ENCODE measurements at places on chromosomes 6 and 20.
A peak's percentile ranks its signal among the peaks of the same experiment; 100 is the strongest.

- no peak for DNase-seq
These were observed 105.3 kb downstream of the FOXF2 start for GRCh38 chr6:1494671-1495070.

- DNase-seq = no peak
These were observed 241.4 kb downstream of the DOK5 start for GRCh38 chr20:54716790-54717189.

DNA sequence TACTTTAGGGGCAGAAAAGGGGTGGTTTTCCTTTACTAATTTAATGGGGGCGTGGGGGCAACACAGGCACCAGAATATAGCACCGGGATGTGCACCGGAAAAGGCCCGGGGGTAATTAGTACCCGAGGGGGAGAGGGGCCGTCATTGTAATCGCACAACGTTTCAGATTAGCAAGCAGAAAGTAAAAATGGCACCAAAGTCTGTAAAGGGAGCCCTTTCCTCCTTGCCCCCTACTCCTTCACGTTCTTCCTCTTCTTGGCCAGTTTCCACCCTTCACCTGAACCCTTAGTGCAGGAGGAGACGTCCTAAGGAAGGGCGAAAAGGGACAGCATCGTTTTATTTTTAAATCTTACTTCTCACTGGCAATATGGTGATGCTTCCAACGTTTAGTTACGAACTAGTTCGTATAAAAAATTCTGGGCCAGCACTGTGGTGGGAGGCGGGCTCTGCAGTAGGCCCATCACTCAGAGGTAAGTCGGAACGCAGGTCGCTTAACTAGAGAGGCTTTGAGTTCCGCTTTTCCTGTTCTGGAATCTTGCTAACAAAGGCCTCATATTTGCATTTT lies 742 bp upstream of the CEP85L start:
- DNase-seq = no peak

DNA sequence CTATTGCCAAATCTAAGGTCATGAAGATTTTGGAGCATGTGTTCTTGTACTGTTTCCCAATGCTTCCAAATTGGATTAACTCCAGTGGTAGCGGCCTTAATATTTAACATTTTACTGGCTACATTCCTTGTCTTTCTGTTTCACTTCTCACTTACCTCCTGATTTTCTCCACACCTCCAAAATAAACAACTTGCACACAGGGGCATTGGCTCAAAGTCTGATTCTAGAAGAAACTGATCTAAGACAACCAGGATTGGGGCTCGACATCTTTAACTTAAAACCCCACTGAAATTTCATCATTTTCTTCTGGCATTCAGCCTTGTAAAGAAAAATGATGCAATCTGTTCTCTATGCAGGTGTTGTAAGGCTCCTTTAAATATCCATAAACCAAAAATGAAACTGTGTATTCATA lies 557.9 kb upstream of the ID4 start:
- no peak for DNase-seq

DNA sequence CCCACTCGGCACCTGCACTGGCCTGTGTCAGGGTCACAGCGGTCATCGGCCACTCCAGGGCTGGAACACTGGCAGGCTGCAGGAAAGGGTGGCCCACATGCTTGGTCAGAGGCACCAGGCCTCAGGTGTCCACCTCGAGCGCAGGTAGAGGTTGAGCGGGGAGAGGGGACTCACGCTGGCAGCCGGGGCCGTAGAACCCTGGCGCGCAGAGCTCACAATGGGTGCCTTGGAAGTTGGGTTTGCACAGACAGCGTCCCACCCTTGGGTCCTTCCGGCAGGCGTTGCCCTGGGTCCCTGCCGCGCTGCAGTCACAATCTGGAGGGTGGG lies 28.9 kb downstream of the LAMA5 start:
- no peak for DNase-seq

DNA sequence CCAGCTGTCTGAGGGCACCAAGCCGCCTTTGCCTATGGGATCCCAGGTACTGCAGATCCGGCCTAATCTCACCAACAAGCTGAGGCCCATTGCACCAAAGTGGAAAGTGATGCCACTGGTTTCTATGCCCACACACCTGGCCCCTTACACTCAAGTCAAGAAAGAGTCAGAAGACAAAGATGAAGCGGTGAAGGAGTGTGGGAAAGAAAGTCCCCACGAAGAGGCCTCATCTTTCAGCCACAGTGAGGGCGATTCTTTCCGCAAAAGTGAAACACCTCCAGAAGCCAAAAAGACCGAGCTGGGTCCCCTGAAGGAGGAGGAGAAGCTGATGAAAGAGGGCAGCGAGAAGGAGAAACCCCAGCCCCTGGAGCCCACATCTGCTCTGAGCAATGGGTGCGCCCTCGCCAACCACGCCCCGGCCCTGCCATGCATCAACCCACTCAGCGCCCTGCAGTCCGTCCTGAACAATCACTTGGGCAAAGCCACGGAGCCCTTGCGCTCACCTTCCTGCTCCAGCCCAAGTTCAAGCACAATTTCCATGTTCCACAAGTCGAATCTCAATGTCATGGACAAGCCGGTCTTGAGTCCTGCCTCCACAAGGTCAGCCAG lies 283.0 kb downstream of the TSHZ2 start:
- no peak for DNase-seq

DNA sequence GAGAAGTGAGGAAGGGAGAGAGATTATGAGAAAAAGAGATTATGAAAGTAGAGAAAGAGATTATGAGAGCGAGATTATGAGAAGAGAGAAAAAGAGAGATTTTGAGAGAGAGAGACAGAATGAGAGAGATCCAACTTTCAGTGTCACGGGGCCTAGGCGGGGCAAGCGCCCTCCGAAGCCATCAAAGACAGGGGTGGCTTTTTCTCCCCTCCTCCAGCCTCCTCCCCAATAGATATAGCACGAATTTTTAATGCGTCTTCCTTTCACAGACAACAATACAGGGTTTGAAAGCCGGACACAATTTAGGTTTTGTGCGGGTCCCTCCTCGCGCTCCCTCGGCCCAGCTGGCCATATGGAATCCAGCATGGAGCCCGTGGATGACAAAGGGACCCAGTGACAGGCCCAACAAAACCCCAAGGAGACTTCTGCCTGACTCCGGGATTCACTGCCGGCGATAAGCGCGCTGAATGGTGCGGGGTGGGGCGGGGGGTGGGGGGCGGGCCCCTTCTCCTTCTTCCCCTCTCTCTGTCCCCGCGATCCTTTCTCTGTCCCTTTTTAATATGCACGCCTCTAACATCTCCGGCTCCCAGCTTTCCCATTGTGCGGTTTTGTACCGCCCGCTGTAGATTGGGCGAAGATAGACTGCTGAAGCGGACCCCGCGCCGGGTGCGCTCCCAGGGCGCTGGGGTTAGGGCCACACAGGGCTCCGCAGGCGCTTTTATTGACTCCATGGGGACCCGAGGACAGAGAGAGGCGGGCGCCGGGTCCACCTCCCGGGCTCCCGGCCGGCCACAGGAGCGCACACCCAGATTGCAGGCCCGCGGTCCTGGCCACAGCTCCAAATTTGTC lies 5.4 kb downstream of the NKX2-2 start:
- DNase-seq = no peak

DNA sequence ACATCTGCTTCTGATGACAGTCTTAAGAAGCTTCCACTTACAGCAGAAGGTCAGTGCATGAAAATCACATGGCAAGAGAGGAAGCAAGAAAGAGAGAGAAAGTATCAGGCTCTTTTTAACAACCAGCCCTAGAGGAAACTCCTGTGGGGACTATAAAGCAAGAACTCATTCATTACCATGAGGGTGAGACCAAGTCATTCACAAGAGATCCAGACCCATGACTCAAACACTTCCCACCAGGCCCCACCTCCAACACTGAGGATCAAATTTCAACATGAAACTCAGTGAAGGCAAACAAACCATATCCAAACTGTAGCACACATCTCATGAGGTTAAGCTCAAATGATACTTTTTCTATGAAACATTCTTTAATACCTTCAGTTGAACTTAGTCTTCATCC lies 643.2 kb upstream of the SYNCRIP start:
- no peak for DNase-seq

DNA sequence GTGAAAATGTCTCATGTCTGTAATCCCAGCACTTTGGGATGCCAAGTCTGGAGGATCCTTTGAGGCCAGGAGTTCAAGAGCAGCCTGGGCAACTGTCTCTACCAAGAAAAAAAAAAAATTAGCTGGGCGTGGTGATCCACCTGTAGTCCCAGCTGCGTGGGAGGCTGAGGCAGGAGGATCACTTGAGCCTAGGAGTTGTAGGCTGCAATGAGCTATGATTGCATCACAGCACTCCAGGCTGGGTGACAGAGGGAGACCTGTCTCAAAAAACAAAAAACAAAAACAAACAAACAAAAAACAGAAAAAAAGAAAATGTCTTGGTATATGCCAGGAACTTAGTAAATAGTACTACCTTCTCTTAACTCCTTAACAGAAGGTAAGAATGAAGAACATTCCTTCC lies 31.4 kb upstream of the TMEM14A start:
- DNase-seq = no peak

DNA sequence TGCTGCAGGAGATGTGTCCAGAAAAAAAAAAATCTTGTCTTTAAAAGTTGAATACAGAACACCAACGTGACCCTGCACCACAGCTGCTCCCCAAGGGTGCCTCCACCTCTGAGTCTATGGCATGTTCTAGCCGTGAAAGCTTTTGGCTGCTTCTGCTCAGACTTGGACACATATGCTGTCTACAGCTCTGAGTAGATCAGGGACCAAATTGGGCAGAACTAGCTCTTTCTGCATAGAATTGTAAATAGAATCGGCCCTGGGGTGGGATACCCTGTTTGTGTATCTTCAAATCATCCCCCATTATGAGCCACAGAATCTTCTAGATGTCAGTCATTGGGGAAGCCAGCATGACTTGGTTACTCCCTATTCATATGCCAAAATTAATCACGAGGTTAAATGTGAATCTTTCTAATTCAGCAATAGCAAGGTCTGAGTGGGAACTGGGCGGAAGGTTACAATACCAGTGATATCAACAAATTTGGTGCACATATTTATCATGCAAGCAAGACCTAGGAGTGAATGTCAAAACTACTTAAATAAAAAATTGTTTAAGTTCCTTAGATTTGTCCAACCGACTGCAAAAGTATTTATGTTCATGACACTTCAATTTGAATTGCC lies 302.8 kb downstream of the KIF16B start:
- no peak for DNase-seq

DNA sequence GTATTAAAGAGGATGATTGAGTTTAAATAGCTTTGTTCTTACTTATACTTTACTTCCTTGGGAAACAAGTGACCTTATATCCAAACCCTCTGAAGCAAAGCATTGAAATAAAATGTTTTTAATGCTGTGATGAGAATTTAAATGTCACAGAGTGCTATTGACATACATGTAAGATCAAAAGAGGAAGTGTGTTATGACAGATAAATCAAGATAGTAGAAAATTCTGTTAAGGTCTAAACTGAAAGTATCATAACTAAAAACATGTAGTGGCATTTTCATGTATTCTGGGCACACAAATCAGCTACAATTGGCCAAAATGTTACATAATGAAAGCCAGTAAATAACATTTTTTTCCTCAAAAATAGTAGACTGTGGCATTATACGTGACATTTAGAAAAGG lies 318.0 kb downstream of the GRIK2 start:
- no peak for DNase-seq

DNA sequence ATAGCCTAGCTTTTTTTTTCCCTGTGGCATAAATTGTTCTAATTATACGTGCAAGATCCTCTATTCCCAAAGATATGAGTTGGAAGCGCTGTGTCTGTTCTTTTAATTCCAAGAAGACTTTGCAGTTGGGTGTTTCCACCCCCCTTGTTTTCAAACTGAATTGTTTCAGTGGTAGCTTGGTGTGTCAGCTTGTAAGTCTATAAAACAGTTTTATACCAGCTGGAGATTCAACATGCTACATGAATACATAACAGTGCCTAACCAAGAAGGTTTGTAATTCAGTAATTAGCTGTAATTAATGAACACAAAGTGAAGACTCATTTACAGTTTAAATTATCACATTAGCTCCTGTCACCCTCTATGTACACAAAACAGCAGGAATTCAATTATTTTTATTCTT lies 154.0 kb downstream of the ZNF217 start:
- no peak for DNase-seq

GRCh38 chr6:143605906-143606521 lies 71.8 kb upstream of the PHACTR2 start:
- no peak for DNase-seq

DNA sequence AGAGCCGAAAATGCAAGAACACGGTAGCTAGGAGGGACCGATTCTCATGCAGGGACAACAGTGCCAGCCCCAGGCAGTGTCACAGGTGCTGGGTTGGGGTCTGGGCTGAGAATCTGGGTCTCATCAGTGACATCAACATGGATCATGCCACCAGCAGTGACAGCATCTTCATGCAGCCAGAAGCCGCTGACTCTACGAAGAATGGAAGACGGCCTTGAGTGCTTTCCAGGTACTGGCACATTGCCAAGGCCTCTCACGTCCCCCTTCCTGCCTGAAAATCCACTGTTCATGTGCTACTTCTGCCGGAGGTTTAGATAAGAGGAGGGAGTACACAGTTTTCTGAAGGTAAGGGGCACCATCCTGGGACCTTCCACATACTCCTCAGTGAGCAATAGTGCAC lies 141.1 kb upstream of the FOXQ1 start:
- DNase-seq = no peak

DNA sequence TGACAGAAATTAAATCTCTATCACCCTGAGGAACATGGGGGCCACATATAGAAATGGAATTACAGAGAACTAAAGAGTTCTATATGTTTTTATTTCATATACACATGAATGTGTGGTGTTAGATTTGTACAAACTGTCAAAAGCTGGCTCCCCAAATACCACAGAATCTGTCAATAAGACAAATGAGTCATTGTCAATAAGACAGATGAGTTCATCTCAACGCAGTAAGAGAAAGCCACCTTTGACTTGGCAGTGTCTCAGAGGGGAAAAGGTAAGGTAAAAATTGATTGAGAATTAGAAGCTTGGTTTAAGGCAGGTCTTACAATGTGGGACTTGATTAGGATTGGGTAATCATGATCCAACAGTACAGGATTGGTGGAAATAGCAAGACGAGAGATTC lies 124.2 kb upstream of the GPR6 start:
- no peak for DNase-seq

GRCh38 chr6:160871320-160871719 lies 120.2 kb upstream of the MAP3K4 start:
- DNase-seq = no peak

- DNase-seq = no peak
These were observed 79.4 kb downstream of the PLCB4 start for GRCh38 chr20:9148291-9148690.

DNA sequence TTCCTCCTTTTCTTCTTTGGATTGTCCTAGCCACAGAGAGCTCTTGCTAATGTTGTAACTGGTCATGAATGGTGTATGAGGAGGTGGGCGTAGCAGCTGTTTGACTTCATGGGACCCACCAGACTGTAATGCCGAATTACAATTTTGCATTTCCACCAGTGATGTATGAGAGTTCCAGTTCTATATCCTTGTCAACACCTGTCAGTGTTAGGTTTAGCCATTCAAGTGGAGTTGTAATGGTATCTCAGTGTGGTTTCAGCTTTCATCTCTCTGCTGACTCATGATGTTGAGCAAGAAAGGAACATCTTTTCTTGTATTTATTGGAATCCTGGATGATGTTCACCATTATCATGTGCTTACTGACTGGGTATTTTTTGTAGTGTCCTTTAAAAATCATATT lies 5.1 kb downstream of the IGF2R start:
- DNase-seq = peak; percentile 38

All from CD4-positive, alpha-beta T cell treated with Interleukin-4 for 4 hours (primary cell).